Stimulated activated CD8-positive, alpha-beta memory T cell treated with anti-CD3 and anti-CD28 coated beads, Interleukin-4, amount 100 ng/mL, for 4 hours (primary cell): ENCODE measurements at places on chromosomes 1 and 21.
A peak's percentile ranks its signal among the peaks of the same experiment; 100 is the strongest.

DNA sequence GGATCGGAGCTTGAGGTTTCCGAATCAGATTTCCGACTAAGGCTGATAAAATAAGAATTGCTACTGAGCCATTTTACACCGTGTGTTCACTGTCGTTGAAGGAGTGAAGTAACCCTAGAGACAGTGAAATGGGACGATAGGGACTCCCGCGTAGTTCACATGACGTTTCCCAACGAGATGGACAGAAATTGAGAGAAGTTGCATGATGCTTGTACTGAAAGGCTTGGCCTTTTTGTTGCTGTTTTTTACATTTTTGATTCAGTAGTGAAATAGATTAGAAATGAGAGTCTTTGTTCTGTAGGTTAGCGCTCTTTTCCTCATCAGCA lies 1.2 kb downstream of the KHDRBS1 start:
- DNase-seq: no peak

- DNase-seq: no peak
These were observed 72.0 kb upstream of the BACE2 start for GRCh38 chr21:41095983-41096382.

DNA sequence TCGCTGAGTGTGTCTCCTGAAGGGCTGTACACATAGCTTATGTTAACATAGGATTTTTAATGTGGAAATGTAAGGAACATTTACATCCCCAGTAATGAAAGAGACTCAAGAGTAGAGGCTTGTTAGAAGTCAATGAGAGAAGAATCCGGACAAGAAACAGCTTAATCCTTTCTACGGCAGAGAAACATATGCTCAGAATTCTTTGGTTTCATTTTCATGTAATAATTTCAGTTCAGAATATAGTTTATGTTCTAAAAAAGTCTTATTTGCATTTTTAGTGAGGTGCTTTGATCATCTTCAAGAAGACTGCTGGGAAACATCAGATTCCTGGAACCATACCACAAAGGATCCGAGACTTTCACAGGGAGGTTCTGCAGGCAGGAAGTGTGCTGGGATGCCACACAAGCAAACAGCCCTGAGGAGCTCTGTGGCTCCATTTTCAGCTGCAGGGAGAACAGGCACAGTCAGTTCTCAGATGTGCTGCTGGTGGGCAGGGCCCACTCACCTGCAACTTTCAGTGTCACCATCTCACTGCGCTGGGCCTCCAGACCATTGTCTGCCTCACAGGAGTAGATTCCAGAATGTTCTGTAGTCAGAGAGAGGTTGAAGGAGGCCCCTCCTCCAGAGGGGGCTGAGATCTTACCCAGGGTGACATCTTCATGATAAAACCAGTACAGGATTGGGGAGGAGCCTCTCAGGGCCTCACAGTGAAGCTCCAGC lies 28.4 kb downstream of the FCRL5 start:
- DNase-seq: no peak

DNA sequence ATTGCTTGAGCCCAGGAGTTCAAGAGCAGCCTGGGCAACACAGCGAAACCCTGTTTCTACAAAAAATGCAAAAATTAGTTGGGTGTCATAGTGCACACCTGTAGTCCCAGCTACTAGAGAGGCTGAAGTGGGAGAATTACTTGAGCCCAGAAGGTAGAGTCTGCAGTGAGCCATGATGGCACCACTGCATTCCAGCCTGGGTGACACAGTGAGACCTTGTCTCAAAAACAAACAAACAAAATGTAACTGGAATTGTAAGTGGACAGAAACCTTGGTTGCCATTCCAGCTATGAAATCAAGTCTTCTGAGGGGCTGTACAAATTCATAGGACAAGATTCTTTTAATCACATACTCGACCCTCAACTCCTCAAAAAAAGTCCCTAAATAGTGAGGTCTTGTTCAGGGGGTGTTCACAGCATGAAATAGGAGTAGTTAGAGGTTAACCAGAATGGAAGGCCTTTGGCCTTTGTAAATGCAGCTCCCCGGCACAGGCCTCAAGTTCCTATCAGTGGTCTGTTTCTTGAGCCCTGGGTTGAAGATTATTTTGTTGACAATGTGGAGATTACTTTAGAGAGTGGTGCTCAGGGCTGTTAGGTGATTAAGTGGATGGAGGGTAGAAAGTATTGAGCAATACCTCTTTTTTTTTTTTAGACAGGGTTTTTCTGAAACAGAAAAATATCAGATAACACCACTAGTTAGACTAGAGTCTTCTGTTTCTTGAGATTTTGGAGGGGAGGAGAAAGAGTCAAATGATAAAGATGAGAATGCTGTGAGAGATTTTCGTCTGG lies 138.7 kb upstream of the ZNF648 start:
- DNase-seq: no peak

GRCh38 chr1:1960480-1961196 lies 41.6 kb upstream of the TMEM52 start:
- no peak for DNase-seq

DNA sequence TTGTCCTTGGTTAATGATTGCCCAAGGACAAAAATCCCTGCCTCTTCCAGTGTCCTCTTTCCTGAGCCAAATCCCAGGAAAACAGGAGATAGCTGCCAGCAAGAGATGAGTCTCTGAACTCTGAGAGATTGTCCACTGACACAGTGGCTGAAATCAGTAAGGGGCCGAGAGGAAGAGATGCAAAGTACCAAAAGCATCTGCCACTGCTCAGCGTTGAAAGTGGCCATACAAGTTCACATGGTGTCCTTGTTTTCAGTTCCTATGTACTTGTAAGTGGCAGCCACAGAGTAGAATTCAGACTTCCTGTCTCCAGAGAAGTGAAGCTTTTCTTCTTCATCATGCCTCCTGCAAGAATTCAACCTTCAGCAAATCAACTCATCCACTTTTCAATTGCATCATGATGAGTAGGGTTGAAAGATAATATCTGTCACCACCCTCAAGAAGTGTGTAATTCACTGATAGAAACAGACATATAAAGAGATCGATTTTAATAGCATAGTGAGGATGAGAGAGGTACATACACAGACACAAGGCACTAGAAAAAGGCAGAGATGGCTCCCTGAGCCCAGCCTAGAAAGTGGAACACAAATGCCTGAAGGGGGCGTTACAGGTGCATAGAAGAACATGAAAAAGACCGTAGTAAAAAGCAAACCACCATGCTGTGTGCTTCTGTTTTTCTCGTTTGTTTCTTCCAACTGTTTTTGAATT lies 185.8 kb downstream of the MRPL39 start:
- peak; percentile 34 for DNase-seq

DNA sequence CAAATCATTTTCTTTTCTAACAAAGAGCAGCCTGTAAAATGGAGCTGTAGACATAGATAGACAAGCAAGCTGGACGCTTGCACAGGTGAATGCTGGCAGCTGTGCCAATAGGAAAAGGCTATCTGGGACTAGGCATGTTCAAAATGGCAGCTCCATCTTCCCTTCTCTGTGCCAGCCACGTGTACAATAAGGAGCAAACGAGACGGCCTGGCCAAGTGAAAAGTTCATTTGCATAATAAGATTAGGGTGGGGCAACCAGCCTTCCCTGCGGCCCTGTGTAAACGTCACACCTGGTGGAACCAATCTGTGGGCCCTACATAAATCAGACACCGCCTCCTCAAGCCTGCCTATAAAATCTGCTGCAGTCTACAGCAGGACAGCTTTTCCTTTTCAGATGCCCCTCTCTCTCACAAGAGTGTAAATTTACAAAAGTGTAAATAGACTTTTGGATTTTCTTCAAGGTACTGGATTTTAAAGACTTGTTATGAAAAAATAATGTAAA lies 16.6 kb upstream of the EDEM3 start:
- no peak for DNase-seq

DNA sequence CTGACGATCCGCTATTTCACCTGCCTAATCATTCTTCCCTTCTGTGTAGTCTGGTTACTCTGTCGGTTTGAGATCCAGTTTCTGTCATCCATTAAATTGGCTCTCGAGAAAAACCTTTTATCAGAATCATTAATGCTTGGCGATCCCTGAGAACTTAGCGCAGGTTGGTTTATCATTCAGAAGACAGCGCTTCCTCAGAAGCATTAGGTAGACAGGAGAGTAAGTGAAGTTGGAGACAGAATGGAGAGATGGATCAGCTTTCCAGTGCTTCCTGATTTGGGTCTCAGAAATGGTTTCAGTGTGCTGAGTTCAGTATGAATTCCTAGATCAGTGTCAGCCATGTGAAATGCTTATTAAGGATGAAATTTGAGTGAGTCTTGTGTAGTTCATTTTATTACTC lies 1.3 kb downstream of the USP1 start:
- no peak for DNase-seq

DNA sequence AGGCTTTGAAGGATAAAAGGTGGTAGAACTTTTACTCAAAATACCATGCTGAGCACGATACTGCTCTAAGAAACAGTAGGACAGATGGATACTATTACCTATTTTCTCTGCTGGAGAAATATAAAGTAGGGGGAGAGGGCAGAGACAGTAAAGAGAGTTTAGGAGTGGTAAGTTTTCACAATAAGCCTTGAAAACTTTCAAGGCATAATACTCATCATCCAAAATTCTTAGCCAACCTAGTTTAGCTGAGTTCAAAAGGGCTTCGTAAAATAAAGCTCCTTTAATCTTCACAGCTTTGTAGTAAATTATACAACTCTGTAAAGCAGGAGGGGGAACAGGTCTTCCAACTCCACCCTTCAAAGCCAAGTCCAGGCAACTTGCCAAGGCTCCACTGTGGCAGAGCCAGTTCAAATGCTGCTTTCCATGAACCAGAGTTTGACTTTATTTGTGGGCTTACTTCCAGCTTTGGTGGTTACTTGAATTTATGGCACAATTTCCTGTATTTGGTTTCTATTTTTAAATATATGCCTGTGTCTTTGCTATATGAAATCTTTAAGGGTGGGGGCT lies 15.5 kb downstream of the TEX38 start:
- no peak for DNase-seq

DNA sequence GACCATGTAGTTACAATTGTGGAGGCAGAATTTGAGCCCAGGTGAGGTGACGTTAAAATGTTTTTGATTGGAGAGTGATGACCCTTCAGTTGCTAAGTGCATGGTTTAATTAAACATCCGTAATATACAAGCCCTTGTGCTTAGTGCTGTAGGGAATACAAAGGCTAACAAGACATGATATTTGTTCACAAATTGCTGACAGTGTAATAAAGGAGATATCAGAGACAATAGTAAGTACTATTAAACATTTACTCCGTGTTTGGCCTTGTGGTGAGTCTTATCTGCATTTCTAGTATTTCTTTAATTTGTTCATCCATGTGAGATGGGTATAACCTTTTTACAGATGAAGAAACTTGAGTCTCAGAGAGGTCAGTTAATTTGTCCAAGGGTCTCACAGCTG lies 37.9 kb downstream of the RLF start:
- DNase-seq: no peak

- DNase-seq: no peak
These were observed 432.8 kb downstream of the KIF26B start for GRCh38 chr1:245587435-245588115.

- DNase-seq: no peak
These were observed 738.1 kb downstream of the ADGRL2 start for GRCh38 chr1:82538876-82539275.

GRCh38 chr1:28301368-28302174 lies 27.3 kb upstream of the MED18 start:
- DNase-seq: no peak

- DNase-seq: no peak
These were observed 13.2 kb upstream of the SCYL3 start for GRCh38 chr1:169906938-169907337.
